ENCODE measurements at places on chromosomes 5 and 9.

DNA sequence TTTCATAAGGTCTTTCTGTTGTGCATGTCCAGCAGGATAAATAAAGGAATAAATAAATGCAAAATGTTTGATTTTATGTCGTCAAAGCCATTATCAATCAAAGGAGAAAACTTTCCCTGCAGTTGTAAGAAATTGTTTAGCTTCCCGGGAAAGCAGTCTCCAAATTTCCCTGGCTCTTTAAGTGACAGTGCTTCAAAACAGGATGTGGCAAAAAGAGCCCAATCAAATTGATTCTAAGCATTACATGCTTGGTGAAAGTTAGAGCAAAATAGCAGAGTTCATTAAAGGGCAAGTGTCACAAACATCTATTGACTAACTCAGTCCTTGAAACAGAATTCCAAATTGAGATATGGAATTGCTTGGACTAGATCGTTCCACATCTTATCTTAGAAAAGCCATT is 704.1 kb downstream of the PRELID2 start:
- no peak for DNase-seq

- no peak for DNase-seq
These were observed 1.5 kb downstream of the SPAAR start for GRCh38 chr9:35910613-35911359.

- DNase-seq = no peak
These were observed 17.8 kb upstream of the ZNF618 start for GRCh38 chr9:113858282-113858681.

GRCh38 chr9:77957652-77958051 is 74.0 kb downstream of the GNAQ start:
- no peak for DNase-seq

- no peak for DNase-seq
These were observed 21.8 kb downstream of the CDH6 start for GRCh38 chr5:31215236-31215635.

DNA sequence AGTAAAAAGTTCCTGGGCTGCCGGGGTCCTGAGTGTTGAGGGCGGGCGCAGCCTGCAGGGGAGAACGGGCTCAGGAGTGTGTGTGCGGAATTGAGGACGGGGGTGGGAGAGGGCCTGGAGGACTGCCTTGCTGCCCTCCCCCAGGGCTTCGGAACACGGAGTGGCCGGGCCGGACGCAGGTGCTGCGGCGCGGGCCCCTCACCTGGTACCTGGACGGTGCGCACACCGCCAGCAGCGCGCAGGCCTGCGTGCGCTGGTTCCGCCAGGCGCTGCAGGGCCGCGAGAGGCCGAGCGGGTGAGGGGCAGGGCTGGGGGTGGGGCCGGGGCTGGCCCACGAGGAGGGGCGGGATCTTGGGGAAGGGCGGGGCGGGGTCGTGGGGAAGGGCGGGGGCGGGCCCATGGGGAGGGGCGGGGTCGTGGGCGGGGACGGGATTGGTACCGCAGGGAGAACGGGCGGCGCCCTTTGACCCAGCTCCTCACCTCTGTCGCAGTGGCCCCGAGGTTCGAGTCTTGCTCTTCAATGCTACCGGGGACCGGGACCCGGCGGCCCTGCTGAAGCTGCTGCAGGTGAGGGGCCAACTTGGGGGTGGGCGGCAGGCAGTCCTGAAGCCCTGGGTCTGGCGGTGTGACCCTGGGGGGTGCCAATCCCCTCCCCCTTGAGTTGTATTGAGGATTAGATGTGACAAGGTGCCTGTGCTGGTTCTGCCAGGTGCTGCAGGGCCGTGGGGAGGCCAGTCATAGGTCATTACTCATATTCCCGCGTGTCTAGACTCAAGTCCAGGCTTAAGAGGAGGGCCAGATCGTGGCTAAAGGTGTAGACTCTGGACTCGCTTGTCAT is 7.1 kb downstream of the FPGS start:
- DNase-seq = no peak

GRCh38 chr5:173229382-173229959 is 5.5 kb downstream of the NKX2-5 start:
- no peak for DNase-seq

DNA sequence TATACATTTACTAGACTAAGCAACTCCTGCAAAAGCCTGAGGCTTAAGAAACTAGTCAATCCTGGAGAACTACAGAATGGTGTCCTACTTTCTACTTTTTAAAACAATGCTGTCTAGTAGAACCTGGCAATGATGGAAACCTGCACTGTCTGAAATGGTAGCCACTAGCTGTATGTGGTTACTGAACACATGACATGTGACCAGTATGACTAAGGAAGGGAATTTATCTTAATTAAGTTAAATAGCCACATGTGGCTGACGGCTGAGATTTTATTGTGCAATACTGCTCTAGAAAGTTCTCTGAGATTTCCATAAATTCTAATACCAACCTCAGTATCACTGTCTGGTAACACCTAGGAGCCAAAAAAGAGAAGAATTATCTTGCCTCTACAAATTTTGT is 44.9 kb upstream of the RAPGEF6 start:
- no peak for DNase-seq

DNA sequence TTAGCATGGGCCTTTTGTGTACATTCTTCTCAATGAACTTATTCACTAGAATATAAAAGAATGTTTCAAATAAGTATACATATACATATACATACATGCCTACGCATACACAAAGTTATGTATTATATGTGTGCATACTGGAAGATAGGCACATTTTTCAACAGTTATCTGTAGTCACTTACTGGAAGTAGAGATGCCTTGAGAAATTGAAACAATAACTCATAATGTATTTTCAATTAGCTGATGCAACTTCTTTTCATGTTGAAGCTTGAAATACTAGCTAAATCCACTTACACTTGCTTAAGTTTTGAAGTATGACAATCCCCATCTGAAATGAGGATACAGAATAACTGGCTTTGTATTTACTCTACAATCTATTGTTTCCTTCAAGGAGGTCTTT is 469.0 kb upstream of the PTGER4 start:
- no peak for DNase-seq

GRCh38 chr9:86324308-86324707 is 29.9 kb downstream of the TUT7 start:
- no peak for DNase-seq

- DNase-seq = no peak
These were observed 117.7 kb downstream of the STARD4 start for GRCh38 chr5:111394586-111394985.

GRCh38 chr5:174576042-174576441 is 148.3 kb upstream of the MSX2 start:
- no peak for DNase-seq

- no peak for DNase-seq
These were observed 16.5 kb upstream of the ISCA1 start for GRCh38 chr9:86298873-86299272.

GRCh38 chr5:168976311-168976970 is 324.5 kb downstream of the SLIT3 start:
- no peak for DNase-seq

DNA sequence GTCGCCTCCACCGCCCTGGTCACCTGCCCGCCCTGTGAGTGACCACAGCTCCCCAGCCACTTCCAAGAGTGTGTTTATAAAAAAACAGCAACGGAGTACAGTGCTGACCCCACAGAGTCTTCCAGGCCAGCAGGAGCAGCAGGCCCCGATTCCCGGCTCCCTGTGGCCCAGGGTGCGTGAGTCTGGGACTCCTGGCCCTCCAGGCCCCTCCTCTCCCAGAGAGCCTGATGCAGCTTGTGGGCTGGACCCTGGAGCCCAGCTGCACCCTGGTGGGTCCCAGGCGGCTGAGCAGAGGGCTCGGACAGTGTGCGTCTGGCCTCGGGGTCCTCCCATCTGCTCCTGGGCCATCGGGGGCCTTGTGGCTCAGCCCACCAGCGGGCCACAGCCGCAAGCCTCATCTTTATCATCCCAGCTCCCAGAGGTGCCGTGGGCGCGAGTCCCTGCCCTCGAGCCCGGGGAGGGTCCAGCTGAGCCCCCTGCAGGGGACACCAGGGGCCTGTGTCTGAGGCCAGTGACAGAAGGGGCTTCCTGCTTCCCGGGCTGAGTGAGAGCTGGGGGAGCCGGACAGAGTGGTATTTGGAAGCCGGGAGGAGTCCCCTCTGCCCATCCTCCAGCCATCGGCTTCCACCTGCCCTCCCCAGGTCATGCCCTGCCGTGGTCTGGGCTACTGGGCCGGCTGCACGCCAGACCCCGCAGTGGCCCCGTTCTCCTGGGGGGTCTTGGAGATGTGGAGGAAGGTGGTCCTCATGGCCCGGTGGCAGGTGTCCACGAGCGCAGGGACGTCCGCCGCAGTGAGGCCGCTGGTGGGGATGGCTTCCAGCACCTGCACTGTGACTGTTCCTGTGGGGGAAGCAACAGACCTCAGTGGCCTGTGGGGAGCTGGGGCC is 10.6 kb downstream of the EGFL7 start:
- no peak for DNase-seq

DNA sequence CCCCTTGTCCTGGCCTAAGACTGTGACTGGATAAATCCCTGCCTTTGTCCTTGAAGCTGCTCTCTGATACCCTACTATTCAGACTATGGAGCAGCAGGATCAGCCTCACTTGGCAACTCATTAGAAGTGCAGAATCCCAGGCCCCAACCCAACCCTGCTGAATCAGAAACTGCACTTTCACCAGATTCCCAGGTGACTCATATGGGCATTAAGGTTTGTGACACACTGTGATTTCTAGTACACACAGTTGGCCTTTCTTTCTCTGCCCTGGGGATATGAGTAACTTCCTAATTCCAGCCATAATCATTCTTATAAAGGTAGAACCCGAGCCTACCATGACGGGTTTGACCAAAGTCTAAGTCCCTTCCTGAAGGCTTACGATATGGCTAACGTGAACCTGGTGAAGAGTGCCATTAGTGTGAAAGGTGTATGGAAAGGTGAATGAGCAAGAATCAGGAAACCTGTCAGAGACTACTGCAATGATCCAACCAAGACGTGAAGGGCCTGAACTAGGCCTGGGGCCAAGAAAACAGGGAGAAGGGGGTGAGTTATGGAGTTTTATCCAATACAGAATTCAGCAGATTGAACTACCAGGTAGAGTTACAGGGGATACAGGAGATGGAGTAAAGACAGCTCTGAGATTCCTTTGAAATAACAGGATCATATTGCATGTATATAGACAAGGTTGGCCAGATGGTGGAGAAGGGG is 533.0 kb downstream of the BNC2 start:
- DNase-seq = no peak

DNA sequence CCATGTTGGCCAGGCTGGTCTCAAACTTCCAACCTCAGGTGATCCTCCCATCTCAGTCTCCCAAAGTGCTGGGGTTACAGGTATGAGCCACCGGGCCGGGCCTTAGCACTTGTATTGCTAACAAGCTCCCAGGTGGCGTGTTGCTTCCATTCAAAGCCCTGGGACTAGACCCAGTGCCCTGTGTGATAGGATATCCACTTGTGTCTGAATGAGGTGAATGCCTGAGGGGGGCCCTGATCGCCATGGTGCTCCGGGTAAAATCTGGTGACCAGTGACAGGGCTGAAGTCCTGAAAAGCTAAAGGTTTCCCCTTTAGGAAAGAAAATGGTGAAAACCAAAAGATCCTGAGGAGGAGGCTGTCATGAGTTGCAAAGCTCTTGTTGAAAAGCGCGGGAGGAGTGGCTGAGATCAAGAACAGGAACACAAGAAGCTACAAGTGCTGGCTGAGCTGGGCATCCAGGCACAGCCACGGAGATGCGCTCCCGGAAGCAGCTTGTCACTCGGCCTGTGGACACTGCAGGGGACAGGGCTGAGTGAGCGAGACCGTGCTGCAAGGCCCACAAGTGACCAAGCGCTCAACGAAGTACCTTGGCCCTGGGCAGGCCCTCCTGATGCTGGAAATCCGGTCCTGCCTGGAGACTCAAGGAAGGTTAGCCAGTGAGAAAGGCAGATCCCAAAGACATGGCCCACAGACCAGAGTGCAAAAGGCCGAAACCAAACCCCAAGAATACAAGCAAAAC is 39.8 kb upstream of the NXNL2 start:
- no peak for DNase-seq

- no peak for DNase-seq
These were observed 10.9 kb upstream of the FRMPD1 start for GRCh38 chr9:37639841-37640240.

DNA sequence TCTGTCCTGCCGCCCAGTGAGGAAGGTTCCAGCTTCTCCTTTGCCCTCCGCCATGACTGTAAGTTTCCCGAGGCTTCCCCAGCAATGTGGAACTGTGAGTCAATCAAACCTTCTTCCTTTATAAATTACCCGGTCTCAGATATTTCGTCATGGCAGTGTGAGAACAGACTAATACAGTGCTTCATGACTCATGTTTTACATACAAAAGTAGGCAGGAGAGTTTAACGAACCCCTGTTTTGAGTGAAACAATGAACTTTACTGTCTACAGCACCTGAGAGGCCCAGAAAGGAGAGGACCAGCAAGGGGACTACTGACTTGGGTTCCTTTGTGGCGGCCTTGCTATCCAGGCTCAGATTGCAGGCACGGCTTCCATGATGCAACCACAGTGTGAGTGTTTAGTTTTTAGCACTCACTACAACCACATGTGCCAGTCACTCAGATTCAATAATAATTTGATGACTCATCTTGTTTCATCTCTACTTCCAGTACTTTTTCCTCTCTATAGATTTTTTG is 139.1 kb upstream of the CLINT1 start:
- DNase-seq = no peak

GRCh38 chr5:7714697-7715096 is 136.2 kb downstream of the CFAP90 start:
- DNase-seq = no peak

DNA sequence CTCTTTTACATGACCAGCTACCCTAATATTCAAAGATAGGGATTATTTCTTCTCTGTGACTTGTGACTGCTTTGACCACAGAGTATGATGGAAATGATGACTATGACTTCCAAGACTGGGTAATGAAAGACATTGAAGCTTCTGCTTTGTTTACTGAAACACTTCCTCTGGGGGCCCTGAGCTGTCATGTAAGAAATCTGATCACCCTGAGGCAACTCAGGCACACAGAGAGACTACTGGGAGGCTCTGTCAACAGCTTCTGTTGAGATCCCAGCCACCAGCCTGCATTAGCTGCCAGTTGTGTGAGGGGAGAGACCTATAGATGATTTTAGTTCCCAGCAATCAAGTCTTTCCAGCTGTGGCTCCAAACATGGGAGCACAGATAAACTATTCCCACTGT is 76.5 kb downstream of the KCTD16 start:
- no peak for DNase-seq
